Stimulated activated CD8-positive, alpha-beta memory T cell treated with anti-CD3 and anti-CD28 coated beads, Interleukin-15, amount 100 ng/mL, for 24 hours (primary cell): ENCODE measurements at places on chromosomes 1 and 21.

DNA sequence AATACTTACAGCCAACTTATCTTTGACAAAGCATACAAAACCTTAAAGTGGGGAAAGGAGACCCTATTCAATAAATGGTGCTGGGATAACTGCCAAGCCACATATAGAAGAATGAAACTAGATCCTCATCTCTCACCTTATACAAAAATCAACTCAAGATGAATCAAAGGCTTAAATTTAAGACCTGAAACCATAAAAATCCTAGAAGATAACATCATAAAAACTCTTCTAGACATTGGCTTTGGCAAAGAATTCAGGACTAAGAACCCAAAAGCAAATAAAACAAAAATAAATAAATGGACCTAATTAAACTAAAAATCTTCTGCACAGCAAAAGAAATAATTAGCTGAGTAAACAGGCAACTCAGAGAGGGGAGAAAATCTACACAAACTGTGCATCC lies 335.6 kb upstream of the PBX1 start:
- no peak for DNase-seq

DNA sequence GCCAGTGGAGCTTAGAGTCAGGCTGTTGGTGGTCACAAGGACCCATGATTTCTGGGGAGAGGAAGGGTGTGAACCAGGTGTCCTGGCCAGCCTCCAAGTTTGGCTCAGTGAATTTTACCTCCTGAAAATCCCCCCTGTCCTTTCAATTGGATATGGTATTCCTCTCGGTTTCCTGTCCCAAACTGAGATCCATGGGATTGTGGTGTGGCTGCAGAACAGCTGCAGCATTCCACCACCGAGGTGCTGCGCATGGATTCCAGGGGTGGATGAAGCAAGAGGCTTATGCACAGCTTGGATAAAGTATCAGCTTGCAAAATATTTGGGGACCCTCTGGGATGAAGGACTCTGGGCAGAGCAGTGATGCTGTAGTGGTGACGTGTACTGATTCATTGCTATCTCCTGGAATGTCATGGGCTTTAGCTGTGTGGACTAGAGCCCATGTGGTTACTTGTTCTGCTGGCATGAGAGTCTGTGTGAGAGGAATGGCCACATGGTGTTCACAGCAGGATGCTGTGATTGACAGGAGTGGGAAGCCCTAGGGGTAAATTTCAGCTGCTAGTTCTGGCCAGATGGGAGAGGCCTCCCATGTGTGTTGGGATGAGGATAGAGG lies 148.7 kb upstream of the SPAG17 start:
- DNase-seq: no peak

DNA sequence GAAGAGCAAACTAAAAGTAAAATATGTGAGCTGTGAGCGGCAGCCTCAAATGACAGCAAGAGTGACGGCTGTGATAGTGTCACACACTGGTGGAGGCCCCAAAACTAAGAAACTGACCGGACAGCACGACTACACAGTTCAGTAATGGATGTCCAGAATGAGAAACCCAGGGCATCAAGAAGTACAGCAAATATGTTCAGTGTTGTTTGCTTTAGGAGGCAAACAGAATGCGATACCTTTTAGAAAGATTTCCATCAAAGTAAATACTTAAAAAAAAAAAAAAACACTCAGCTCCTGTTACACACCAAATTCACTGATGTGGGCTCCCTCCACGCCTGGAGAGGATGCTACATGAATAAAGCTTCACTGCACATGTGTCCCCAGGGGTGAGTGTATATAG lies 1.1 kb upstream of the PKP1 start:
- DNase-seq: no peak

DNA sequence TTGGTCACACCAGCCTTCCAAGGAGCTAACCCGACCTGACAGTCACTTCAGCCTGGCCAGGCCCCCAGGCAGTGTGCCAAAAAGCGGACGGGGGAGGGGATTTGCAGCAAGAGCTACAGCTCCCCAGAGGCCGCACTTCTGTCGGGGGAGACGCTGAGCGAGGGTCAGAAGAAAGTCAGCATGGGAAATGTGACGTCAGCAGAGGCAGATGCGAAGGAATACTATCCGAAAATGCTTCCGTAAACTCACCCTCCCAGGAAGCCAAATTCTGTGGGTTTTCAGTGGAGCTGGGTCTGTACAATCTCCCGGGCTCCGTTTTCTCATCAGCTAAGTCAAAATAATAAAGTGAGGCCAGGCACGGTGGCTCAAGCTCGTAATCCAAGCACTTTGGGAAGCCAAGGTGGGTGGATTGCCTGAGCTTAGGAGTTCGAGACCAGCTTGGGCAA lies 28.5 kb upstream of the ECE1 start:
- DNase-seq: no peak

DNA sequence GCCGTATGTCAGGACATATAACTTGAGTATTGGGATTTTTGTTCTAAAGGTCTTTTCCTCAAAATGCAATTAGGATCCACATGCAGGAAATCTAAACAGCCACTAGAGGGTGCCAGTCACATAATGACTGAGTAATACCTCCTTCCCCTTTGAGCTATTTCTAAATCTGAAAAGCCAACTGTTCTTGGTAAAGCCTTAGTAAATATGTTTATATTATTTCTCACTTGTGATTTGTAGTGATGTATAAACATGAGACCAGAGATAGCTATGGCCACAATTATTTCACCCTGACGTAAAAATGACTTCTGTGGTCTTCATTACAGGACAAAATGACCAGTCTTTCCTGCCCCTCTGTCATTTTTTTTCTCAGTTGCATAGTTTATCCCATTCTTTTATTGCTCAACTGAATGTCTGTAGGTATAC lies 41.0 kb upstream of the DR1 start:
- no peak for DNase-seq

DNA sequence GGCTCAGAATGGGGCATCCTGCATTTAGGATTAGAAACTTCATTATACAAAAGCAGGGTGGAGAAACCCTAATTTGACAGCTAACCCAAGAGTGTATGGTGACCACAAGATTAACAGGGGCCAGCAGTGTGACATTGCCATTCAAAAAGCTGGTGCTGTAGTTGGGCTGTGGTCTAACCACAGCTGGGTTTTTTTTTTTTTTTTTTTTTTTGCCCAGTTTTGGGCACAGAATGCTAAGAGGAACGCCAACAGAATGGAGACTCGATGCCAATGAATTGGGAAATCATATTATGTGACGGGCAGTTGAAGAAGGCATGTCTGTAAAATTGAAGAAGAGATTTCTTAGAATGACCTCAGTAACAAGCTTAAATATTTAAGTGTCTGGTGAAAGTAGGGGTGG lies 58.4 kb downstream of the NFIA start:
- no peak for DNase-seq

DNA sequence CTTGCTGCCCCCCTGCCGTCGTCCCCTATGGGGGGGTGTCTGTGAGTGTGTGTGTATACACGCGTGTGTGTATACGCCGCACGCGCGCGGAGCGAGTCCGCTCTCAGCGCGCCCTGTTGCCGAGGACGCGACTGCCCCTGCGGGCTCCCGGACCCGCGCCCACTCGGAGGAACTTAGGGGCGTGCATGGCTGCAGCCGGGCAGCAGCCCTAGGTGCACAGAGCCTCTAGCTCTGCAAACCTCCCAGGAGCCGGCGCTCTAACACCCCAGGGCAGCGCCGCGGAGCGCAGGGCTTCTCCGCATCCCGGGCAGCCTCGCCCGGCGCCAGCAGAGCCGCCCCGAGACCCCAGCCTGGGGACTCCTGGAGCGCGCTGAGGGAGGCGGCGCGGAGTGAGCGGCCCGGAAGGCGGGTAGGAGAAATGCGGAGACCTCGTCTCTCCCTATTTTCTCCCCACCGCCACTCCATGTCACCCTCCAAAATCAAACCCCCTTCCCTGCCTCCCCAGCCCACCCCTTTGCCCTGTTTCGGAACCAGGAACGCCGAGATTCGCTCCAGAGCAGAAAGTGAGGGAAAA lies 574 bp downstream of the ITPKB start:
- DNase-seq: no peak

DNA sequence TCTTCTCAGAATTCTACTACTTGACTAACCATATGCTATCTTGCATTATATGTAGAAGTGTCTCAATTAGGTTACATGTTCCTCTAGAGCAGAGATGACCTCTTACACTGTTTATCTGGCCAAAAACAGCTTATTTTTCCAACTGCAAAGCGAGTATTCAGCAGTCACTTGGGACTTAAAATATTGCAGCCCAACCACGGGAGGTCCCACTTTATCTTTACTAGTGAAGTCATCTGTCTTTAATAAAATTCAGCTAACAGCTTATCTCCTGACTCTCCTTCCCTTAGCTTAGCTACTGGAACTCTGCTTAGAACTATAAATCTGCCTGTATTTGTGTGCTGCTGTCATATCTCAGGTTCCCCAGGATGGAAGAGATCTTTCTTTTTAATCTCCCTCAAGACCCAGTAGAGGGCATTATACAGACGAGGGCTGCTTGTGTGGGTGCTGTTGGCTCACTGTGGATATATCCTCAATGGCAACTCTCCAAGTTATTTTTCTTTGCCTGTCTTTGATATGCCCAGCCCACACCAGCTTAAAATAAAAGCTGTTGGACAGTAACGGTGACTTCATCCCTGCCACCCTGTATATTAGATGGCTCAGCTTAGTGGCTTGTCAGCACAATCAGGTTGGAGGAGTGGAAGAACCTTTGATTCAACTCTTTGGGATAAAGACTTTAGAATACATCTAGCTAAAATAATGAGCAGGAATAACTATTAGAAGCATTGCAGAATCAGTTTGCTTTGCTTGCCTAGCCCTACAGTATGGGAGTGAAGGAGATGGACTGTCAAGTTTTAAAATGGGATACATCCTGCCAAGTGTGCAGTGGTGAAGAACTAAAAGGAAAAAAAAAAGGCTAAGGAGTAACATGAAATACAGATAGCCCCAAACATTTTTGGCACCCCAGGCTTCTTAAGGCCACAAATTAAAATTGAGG lies 9.6 kb downstream of the ENSA start:
- DNase-seq: no peak

- DNase-seq: no peak
Observed at GRCh38 chr1:54114001-54114400, 38.8 kb downstream of the CDCP2 start.

GRCh38 chr1:186440584-186440983 lies 20.3 kb downstream of the PDC start:
- no peak for DNase-seq

DNA sequence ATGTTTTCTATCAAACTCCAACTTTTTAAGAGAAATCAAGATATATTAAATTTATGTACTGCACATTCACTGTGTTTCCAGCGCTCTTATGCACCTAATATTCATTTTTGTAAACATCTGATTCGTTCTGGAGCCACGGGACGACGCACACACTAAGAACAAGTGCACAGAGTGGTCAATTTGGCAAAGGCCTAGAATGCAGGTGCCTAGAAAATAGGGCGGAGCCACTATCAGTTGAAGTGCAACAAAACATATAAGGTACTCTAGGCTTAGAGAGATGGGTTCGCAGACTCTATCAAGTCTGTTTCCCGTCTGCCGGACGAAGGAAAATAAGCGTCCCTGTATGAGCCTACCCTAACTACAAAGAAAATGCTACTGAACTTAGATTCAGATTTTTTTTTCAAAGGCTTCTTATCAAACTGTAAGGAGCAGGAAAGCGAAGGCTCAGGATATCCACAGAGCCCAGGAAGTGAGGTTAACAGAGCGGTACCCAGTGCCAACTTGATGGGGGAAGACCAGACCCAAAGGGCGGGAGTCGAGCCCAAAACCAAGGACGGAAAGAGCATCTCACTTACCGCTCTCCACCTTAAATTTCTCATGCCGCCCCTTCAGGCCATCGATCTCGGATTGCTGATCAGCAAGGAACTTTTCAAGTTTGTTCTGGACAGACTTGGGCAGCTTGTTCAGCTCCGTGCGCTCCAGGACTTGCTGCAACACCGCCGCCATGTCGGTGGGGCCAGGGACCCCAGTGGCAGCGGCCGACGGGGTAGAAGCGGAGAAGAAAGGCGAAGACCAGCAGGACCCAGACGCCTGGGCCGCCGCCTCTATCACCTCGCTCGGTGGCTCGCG lies 526 bp downstream of the TPR start:
- no peak for DNase-seq

DNA sequence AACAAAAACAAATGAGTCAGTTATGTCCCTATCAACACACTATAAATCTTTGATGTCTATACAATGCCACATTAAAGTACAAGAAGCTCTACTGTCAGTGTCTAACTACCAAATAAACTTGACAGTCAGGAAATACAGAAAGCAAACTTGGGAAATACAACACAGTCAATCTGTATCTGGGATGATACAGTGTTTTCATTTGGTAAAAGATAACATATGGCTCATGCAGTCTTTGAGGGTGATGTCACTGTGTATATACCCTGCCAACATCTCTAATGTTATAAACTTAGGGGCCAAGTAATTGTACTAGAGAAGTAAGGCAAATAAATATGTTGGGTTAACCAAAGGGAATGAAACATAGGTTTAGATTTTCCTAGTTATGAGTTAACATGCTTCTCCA lies 552.5 kb upstream of the ADAMTS5 start:
- no peak for DNase-seq

GRCh38 chr1:214021321-214021720 lies 33.5 kb downstream of the PROX1 start:
- no peak for DNase-seq

DNA sequence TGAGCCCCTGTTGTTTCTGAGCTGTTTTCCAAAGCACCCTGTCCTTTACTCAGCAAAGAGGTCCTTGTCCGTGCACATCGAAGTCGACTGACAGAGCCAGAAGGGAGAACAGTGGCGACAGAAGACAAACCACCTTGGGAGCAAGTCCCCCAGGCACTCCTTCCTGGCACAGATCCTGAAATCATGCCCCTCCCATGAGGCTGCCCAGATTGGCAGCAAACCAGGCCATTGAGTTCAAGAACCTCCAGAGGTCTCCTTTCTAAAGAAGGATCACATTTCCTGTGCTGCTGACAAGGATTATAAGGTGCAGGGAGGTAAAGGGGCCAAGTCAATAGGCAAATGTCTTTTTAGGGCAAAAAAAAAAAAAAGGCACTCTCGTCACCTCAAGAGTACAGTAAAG lies 84.7 kb upstream of the HIVEP3 start:
- DNase-seq: no peak

DNA sequence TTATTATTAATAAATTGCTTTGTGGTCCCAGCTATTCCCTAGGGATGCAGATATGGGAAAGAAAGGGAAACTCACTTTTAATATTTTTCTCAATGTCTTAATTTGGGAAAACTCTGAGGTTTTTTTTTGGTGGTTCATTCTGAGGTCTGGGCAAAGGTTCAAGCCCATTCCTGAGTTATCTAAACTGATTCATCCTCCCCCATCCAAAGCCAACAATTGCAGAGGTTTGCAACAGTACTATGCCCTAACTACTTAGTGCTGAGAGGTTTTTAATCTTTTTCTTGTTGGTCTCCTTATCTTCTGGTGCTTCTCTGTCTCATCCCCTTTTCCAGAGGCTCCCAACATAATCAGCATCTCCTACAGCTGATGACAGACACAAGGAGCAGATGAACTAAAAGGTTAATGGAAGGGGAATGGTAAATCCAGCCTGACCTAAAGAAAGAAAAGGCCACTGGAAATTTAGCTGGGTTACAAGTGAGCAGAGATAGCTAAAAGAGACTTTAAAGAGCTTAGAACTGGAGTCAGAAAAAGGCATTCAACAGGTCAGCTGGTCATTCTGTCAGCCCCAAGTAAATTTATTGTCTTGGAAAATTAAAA lies 390.4 kb downstream of the TGFB2 start:
- no peak for DNase-seq

GRCh38 chr21:40685141-40685540 lies 161.8 kb downstream of the DSCAM start:
- DNase-seq: no peak

GRCh38 chr1:9044236-9044635 lies 18.0 kb upstream of the SLC2A7 start:
- DNase-seq: no peak
